ENCODE measurements at places on chromosomes 2 and 18.

- no peak for DNase-seq
These were observed 16.0 kb downstream of the NEB start for GRCh38 chr2:151718247-151718646.

DNA sequence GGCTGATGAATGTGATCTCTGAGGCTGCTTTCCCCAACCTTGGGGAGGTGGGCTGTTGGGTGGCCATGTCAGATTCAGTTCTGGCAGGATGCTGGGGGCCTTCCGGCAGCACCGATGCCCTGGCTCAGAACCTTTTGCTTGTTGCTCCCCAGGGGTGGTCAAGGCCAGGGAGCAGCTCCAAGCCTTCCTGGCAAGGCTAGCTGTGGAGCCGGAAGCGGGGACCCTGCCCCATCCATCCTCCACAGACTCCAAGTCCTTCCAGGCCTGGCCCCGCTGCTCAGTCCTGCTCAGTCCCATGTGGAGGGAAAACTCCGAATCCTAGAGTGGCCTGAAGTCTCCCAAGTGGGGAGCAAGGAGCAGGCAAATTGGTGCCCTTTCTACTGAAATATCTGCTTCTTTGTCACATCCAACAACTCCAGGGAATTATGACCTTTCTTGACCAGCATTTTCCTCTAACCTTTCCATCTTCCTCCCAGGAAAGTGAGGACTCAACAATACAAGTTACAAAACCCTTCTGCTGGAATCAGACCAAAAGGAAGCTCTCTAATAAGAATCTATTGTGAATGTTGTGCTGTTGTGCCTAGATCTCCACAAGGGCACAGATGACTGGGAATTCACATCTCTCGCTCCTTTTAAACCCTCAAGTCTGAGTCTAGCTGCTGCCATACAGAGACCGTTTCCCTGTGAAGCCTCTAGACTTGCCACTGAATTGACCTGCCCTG is 134.0 kb downstream of the MCFD2 start:
- DNase-seq, result no peak

- DNase-seq, result no peak
These were observed 77.7 kb downstream of the THADA start for GRCh38 chr2:43518181-43518580.

GRCh38 chr2:186612026-186612425 is 22.2 kb downstream of the ITGAV start:
- DNase-seq, result no peak

GRCh38 chr18:76445741-76446232 is 49.3 kb downstream of the ZNF516 start:
- no peak for DNase-seq

DNA sequence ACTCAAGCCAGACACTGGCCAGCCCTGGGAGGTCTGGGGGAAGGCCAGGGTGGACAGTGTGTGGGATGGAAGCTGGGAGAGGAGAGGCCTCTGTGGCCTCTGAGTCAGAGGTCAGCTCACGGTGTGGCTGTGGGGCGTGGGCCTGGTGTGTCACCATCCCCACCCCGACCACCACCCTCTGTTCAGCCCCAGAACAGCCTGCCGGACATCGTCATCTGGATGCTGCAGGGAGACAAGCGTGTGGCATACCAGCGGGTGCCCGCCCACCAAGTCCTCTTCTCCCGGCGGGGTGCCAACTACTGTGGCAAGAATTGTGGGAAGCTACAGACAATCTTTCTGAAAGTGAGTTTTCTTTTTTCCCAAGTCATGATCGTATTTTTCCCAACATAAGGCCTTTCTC is 110.5 kb downstream of the DYSF start:
- DNase-seq, result no peak

DNA sequence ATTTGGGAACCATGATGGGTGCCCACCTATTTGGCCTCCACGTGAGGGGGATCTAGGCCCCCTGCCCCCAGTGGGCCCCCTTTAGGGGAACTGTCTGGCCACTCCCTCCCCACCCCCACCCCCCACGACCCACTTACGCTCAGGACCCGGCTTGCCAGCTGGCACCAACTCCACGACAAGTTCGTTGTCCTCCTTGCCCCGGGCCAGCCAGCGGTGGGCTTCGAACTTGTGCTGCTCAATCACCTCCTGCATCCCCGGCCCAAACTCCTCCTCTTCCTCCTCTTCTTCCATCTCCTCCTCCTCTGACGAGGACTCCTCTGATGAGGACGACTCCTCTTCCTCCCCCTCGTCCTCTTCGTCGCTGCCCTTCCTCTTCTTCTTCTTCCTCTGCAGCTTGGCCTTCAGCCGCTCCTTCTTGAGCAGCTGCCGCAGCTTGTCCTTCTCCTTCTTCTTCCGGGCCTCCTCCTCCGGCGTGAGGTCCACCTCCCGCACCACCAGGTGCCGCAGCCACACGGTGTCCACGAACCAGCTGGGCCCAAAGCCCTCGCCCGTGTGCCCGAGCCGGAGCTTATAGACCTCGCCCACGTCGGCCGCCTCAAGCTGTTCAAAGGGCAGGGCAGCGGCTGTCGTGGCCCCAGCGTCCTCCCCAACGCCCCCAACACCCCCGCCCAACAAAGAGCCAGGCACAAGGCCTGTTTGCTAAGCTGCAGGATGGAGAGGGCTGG is 96.9 kb downstream of the LOXHD1 start:
- DNase-seq, result no peak

- DNase-seq, result peak; percentile 59
These were observed 1.3 kb downstream of the HS6ST1 start for GRCh38 chr2:128317181-128317898.
